ENCODE measurements at places on chromosomes 2 and 18.

GRCh38 chr2:125681576-125681975 lies 974.4 kb upstream of the GYPC start:
- no peak for DNase-seq

- no peak for DNase-seq
These were observed 2.3 kb upstream of the ZNF532 start for GRCh38 chr18:58862356-58862755.

DNA sequence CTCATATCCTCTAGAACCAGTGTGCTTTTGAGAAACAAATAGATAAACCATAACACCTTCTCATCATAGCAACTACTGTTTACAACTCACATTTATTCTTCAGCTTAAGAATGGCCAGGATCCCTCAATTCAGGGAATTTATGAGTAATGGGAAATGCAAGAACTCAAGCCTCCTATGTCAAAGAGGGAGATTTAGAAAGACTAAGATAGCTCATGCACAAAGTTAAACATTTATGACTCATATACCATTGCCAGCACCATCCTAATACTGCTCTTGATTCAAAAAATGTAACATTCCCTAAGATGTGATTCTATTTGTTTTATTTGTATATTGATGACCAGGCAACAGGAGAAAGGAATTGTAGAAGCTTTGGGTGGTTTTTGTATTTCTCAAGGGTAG lies 172.8 kb downstream of the CYP26B1 start:
- DNase-seq: no peak

DNA sequence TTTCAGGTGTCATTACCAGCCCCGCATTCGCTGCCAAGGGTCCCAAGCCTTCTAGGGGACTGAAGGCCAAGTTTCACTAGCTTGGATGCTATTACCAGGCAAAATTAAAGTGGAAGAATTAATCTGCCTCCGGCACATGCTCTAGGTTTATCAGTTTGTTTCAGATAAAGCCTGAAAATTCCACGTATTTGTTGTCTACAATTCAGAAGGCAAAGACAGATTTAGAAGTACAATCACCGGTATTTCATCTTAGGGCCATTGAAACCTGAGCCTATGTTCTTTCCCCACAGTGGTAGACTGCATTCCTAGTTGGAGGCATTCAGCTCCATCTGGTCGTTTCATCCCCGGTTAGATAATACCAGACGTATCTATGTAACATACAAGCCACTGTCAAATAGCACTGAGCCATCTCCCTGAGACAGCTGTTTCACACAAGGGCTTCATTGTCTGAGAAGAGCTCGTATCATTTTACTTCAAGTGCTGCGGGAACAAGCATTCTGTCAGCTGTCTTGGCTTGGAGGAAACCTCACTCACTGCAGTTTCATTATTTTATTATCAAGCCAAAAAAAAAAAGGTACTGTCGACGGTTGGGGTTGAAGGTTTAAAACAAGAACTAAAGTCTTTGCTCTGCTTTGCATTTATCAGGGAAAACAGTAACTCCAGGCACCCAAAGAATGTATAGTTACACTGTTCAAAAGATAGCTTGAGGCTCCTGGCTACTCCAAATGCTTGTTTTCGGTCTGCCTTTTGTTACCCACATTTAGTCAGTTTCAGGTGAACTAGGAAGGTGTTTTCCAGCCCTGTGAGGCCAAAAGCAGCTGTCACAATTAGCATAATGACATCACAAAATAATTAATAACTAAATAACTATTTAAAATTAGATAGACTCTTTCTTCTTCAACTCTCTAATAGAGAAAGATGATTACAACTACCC lies 76.7 kb downstream of the TGIF1 start:
- DNase-seq: no peak

GRCh38 chr2:19797871-19798270 lies 103.9 kb downstream of the TTC32 start:
- DNase-seq: no peak

DNA sequence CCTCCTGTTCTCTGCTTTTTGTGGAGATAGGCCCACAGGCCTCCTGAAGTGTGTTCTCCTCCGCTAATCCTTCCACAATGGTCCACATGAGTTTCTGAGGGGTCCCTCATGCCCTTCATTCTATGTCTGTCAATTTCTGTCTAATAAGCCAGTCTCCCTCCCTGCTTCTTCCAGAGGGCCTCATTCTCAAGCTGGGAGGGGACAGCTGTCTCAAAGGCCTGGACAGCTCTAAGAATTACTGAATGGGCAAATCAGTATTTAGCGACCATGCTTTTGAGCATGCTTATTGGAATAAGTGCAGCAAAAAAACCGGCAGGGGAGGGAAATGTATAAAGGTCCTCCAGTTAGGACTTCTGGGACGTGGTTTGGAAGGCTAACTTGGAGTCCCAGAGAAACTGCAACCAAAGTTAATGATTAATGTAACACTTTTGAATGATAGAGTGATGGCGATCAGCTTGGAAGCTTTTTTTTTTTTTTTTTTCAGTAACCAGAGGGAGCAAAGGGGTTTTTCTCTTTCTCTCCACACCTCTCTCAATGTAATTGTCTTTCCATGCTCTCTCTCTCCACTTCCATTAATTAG lies 890.7 kb upstream of the POU3F3 start:
- no peak for DNase-seq

GRCh38 chr2:104849618-104850141 lies 4.2 kb upstream of the POU3F3 start:
- no peak for DNase-seq

DNA sequence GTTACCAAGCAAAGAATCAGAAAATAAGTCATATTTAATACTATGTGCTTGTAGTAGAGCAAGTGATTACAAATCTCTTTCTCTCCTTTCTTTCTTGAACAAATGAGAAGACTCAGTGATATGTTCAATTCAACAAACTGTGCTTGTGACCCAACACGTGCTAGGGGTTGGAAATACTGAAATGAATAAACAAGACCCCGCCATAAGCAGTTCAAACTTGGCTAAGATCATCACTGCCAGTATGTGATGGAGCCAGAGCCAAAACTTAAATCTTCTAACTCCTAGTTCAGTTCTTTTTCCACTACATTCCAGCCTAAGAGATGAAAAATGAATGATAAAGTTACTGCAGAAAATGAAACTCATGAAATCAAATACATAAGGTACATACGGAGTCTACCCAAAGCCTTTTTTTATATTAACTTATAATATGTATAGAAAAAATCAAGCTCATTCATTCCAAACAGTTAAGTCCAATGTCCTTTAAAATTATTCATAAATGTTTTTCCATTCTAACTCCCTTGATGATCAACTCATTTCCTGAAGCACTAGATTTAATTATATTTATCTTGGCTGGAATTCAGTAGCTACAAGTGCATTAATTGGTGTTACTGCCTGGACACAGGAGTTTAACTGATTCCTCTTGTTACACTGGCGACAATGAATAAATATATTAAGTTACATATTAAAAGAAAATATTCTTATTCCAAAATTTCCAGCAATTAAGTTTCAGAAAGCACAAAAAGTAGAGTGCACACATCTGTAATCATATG lies 36.0 kb downstream of the GALNT3 start:
- no peak for DNase-seq

DNA sequence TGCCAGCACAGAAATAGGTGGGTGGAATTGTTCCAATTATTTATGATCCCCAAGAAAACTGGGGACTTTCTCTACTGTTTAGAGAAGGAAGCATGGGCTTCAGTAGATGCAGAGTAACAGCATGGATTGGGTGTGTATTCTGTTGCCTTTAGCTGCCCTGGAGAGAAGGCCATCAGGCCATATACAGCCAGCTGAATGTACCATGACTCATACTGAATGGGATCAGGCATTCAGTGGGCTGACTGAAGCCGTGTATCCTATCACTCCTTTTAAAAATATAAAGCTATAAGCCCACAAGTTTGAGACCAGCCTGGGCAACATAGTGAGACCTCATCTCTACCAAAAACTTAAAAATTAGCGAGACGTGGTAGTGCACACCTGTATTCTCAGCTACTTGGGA lies 16.7 kb upstream of the PLEKHM3 start:
- DNase-seq: no peak

DNA sequence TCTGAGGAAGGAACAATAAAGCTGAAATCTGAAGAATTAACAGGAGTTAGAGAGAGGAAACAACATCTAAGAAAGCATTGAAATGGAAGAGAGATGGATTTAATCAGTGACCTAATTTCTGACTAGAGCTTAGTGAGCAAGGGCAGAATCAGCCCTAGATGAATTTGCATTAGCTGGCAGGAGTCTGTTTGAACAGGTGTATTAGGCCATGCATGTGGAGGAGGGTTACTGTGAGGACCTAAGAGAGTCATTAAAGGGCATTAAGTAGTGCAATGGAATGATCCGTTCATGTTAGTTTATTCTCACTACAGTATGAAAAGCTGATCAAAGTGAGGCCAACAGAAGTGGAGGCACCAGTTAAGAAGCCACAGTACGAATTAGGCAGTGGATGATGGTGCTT lies 285.3 kb downstream of the GRB14 start:
- no peak for DNase-seq

GRCh38 chr2:39778775-39779340 lies at the start of gene THUMPD2:
THUMPD2 (minus strand) TSS chr2:39779258; CDS start chr2:39779239, 19 bp downstream.
- peak; percentile 13 for DNase-seq

- DNase-seq: no peak
These were observed 17.8 kb downstream of the DDX18 start for GRCh38 chr2:117832332-117832731.

GRCh38 chr2:43328832-43329231 lies 102.4 kb upstream of the ZFP36L2 start:
- no peak for DNase-seq

DNA sequence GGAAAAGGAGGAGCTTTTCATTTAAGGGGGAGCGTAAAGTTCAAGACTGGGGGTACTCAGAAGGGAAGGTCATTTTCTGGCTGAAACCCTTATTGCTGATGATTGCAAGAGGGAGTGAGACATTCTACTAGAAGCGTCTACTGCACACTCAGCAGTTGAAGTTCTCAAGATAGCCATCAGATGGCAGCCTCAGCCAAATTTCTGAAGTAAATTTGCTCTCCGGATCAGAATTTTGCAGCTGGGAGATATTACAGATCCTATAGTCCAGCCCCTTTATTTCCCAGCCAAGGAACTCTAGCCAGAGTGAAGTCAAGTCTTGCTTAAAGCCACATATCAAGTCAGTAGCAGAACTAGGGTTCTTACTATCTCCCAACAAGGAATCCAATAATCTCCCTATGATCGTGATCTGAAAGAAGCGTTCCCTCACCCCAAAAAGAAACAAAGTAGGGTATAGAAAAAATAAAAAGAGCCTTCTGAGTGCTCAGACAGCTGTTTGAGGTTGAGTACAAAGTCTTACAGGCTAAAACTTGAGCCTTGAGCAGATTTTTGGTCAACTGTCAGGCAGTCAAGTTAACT lies 24.0 kb downstream of the RAX start:
- DNase-seq: peak; percentile 87

DNA sequence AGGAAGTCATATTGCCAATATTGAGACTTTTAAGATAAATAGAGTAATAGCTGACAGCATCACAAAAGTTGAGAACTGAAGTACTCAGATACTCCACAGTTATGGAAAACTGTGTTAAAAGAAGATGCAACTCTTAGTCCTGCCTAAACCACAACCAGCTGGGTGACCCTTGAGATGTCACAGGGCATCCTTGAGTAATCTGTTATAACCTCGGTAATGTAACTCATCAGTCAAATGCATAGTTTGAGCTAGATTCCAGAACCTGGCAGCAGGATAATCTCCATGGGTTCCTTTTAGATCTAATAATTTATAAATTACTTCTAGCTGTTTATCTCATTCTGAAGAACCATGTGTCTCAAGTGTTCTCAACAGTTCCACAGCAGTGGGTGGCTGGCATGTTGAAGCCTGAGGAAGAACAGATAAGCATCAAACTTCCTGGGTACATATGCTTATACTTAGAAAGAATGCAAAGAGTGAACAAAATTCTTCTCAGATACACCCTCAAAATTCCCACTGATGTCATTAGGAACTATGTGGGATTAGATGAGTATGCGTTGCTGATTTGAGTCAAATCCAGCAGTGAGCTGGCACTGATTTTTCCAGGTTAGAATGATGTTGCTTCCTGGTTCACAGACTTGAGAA lies 304.1 kb upstream of the ERBB4 start:
- no peak for DNase-seq

- no peak for DNase-seq
These were observed 96.7 kb downstream of the CCDC148 start for GRCh38 chr2:158359846-158360245.

GRCh38 chr2:98459496-98460175 lies 15.0 kb downstream of the INPP4A start:
- DNase-seq: no peak

DNA sequence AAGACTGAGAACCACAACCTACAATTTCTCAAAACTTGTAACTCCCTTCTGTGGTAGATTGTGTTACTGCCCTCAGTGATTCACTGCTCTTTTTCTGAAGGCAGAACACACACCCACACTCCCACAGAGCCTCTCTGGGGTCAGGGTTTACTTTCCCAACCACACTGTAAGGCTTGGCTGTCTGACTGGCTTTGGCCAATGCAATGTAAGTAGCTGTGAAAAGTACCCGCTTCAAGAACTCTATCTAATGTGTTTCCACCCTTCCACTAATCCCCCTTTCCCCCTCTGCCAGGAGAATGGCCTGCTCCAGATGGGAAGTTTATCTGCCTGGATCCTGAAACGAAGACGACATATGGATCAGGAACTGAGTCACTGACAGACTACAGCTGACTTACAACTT lies 222.7 kb downstream of the CDH2 start:
- no peak for DNase-seq

DNA sequence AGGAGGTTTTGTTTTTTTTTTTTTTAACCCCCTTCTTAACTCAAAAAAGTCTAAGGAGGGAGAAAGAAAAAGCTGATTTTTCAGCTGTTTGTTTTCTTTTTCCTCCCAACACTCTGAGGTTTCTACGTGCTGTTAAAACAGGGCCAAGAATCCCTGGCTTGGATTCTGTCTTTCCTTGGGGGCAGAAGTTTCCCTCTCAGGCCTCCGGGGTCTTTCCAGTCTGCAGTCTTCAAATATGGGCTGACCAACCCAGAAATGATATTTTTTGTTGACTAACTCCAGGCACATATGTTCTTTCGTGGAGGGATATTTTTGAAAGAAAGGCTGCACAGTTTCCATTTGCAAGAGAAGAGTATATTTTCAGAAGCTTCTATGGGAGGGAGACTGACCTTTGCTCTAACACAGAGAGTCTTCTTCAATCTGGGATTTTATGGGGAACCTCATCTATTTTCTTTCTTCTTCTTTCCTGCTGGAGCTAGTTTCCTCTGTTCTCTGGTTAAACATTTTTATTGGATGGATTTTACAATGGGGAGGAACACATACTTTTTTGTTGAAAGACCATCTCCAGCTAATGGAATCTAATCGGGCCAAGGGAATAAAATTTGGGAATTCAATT lies 93.3 kb upstream of the SPRED2 start:
- no peak for DNase-seq

GRCh38 chr2:71496156-71496770 lies 42.9 kb downstream of the DYSF start:
- no peak for DNase-seq
